ENCODE measurements at places on chromosomes 6 and 20. TPM values are rescaled to one million over a fixed set of nuclear protein-coding genes. Genes with fewer than 3 reads are reported as not detected.

The PSORS1C1 gene
- 0.02 TPM for total RNA-seq

The ZSCAN26 gene
- total RNA-seq: 15.6 TPM

The ZNF311 gene
- total RNA-seq: not detected

The PNPLA1 gene
- total RNA-seq: not detected

The CTAGE9 gene
- not detected for total RNA-seq

The TIAM2 gene
- total RNA-seq: 4.5 TPM

The ADGRF5 gene
- not detected for total RNA-seq

The MOG gene
- not detected for total RNA-seq

The FLRT3 gene
- 0.44 TPM for total RNA-seq

The HMGCLL1 gene
- not detected for total RNA-seq

The CALHM5 gene
- total RNA-seq: not detected

The PCSK2 gene
- not detected for total RNA-seq

The ANKRD66 gene
- not detected for total RNA-seq

The GNMT gene
- 7.0 TPM for total RNA-seq

The GHRH gene
- not detected for total RNA-seq

The NKAIN2 gene
- total RNA-seq: not detected

The UNC5CL gene
- total RNA-seq: 2.4 TPM

The ZBTB12 gene
- 6.0 TPM for total RNA-seq

The RCAN2 gene
- total RNA-seq: not detected

The CRIP3 gene
- total RNA-seq: 6.3 TPM

The WASF1 gene
- 10.3 TPM for total RNA-seq

The TDRD6 gene
- total RNA-seq: not detected

The SNTA1 gene
- 14.8 TPM for total RNA-seq

The FRMD1 gene
- total RNA-seq: not detected

The PI16 gene
- not detected for total RNA-seq

The TSHZ2 gene
- not detected for total RNA-seq

The RNF144B gene
- 5.3 TPM for total RNA-seq

The KIF3B gene
- 36.4 TPM for total RNA-seq

The ENPP5 gene
- total RNA-seq: not detected

The KIAA0408 gene
- total RNA-seq: not detected

The RPS6KA2 gene
- 0.03 TPM for total RNA-seq

The TRIM15 gene
- 30.4 TPM for total RNA-seq

The HCK gene
- total RNA-seq: not detected

The PRKN gene
- total RNA-seq: 0.31 TPM

The EXOC2 gene
- 36.6 TPM for total RNA-seq

The CST7 gene
- total RNA-seq: not detected

The SAMD5 gene
- 0.04 TPM for total RNA-seq

The MTFR2 gene
- 12.5 TPM for total RNA-seq

The HLA-B gene
- 35.3 TPM for total RNA-seq

The DHX16 gene
- 48.2 TPM for total RNA-seq

The ZC2HC1B gene
- total RNA-seq: not detected

The MANEA gene
- 10.9 TPM for total RNA-seq

The ADGRF1 gene
- total RNA-seq: not detected

The NRM gene
- 16.0 TPM for total RNA-seq

The SAMD10 gene
- total RNA-seq: 6.1 TPM

The BPIFB4 gene
- total RNA-seq: not detected

The IL20RA gene
- total RNA-seq: not detected

The IL17F gene
- total RNA-seq: not detected

The ABHD16B gene
- not detected for total RNA-seq

The APCDD1L gene
- not detected for total RNA-seq

The PRR18 gene
- 0.04 TPM for total RNA-seq

The BTNL2 gene
- total RNA-seq: not detected

The AGER gene
- 0.41 TPM for total RNA-seq

The NKX2-4 gene
- not detected for total RNA-seq

The CRISP2 gene
- total RNA-seq: not detected

Measured in HepG2 (cell line).